Right renal cortex interstitium (tissue), 3 donors: ENCODE measurements at places on chromosomes 4 and X.

- no peak for DNase-seq
These were observed 414.9 kb downstream of the CENPC start for GRCh38 chr4:67130411-67130810.

GRCh38 chr4:10866666-10867065, 182.1 kb upstream of the CLNK start:
- DNase-seq: no peak

DNA sequence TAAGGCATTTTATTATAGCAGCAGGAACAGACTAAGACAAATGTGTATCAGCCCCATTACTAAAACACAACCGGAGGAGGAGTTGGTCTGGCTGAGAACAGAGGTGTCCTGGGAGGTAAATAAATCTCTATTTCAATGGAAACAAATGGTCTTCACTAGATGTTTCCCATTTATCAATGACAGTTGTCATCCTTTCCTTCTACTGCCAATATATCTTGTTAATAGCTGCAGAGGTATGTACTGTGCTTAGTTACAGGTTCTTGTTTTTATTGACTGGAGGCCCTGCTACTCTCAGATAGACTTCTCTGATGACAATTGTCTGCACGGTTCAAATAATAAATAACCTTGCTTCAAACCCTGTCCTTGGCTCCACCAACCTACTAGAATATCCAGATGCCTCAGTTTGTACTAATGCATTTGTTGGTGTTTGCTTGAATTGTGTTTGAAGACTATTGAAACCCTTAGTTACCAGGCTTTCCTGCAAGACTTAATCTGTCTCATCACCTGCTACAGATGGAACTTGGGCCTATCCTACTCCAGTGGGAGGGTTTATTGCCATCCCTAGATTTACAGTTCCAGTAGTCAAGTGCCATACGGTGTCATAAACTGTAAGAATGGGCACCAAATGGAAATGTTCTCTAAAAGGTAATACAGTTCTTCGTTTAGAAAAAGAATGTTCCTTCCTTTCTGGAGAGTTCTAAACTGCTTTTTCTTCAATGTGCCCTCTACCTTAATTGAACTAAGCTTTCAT, 29.8 kb upstream of the HPGDS start:
- no peak for DNase-seq

GRCh38 chrX:44989995-44990770, 117.2 kb downstream of the KDM6A start:
- DNase-seq: no peak

DNA sequence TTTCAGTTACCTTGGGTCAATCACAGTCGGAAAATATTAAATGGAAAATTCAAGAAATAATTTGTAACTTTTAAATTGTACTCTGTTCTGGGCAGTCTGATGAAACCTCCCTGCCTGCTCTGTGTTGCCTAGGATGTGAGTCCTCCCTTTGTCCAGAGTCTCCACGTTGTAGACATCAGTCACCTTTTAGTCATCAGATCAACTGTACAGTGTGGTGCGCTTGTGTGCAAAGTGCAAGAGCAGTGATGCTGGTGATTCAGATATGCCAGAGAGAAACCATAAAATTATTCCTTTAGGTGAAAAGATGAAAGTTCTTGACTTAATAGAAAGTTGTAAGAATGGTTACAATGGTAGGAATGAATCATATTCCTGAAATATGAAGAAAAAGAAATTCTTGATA, 1.4 kb downstream of the SPATA4 start:
- no peak for DNase-seq

DNA sequence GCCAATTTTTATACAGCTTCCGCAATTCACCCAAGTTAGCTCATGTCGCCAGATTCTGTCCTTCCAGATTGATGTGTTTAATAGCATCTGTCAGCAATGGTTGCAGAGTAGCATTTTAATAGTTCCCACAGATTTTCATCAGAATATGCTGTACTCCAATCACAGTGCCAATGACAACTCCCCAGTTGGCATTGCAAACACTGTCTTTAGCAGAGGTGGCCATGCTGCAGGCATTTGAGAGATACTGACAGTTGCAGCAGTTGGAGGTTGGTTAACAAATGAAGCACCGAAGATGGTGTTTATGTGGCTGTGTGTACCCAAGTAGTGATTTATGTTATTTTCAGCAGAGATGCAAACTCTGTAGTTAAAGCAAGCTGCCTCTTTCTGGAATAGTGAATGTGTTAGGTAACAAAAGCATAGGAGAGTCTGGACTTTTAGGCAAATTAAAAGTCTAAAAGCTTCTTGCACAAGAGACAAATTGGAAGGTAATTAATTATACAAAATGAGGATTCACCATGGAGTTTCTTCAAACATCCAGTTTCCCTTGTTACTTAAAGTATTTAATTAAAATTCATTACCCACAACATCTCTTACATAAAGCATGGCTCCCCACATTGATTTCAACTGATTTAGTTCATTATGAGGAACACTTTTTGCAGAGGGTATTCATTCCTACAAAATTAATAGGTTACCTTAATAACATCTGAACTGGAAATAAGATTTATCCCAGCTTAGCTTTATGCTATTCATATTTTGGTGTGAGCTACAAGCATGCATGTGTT, 65.2 kb downstream of the PARM1 start:
- no peak for DNase-seq

DNA sequence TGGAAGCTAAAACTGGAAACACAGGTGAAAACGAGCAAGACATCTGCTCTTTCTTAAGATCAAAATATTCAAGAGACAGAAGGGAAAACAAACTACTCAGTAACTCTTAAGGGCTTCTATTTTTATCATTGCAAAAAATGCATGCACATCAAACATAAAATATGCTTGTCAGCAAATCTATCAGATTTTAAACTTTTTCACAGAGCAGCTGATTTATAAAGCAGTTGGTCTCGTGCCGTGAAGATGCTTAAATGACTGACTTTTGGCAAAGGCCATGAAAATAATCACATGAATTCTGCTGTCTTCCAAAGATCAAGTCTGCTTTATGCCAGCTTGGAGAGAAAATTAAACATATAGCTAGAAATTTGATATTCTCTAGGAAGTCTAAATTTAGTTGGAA, 482.1 kb upstream of the HS3ST1 start:
- DNase-seq: no peak

DNA sequence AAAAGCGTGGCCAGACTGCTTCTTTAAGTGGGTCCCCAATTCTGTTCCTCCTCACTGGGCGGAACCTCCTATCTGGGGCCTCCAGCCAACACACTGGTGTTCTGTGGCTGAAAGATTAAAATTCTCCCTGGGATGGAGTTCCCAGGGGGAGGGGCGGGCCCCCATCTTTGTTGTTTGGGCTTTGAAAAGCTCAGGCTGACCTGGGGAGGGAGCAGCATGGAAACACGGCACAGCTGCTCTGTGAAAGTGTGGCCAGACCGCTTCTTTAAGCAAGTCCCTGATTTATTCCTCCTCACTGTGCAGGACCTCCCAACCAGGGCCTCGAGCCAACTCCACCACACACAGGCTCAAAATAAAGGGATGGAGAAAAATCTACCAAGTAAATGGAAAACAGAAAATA, 219.5 kb downstream of the TMEM47 start:
- no peak for DNase-seq
